Effector CD8-positive, alpha-beta T cell (primary cell): ENCODE measurements at places on chromosomes 5 and 9.

- no peak for DNase-seq
Measured at GRCh38 chr9:21684831-21685362, 117.5 kb upstream of the MTAP start.

DNA sequence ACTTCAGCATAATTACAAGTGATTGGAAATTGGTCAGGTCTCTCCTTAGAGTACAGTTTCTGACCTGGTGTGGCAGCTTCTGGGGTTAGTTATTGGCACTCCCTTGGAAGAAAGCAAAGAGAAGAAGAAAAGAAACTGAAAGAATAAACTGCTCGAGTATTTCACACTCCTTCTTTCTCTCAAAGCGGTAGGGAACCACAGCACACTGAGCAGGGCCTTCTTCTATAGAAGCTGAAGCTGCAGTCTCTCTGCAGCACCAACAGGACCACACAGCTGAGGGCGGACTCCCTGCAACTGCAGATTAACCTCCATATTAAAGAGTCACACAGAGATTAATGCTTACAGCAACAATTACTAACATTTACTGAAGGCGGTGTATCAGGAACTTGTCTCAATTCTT lies 152.0 kb downstream of the TRPM6 start:
- DNase-seq, result no peak

GRCh38 chr5:53569453-53569852 lies 9.0 kb downstream of the NDUFS4 start:
- DNase-seq, result no peak

- no peak for DNase-seq
Measured at GRCh38 chr9:27367175-27367798, 70.3 kb upstream of the EQTN start.

GRCh38 chr9:133553973-133554713 lies 19.6 kb downstream of the ADAMTSL2 start:
- DNase-seq, result no peak

GRCh38 chr9:98892288-98892687 lies 51.4 kb upstream of the COL15A1 start:
- DNase-seq, result no peak

DNA sequence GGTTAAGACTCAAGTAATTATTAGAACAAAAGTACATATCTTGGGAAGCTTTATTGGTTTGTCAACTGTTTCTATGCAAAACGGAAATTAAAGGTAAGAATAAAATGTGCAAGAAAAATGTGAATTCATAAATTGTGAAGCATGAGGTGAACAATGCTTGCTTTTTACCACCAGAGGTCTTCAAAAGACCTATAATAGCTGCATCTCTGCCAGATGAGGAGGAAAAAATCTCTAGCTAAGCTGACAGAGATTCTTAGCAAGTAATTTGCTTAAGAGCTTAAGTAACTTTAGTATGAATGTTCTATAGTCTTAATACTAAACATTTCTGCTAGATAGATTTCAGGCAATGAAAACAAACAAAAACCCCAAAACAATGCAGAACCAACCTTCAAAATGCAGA lies 54.1 kb downstream of the MRPS30 start:
- no peak for DNase-seq

GRCh38 chr9:6188466-6188865 lies 27.1 kb upstream of the IL33 start:
- DNase-seq, result no peak

- no peak for DNase-seq
Measured at GRCh38 chr5:28369418-28369817, 1331.0 kb upstream of the CDH9 start.

DNA sequence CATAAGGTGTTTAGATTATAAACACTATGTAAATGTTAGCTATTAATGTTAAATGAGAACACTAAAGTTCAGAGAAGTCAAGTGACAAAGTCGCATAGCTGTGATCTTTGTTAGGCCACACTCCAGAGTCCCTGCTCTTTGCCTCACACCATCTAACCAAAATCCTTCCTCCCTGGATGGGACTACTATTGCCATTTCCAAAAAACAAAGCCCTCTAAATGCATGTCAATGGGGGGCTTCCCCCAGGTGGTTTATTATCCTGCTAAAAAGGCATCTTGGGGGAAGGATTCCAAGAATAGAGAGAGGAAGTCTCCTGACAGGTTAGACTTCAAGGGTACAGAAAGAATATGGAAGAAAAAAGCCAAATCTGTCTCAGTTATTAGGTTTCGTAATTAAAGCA lies 10.4 kb downstream of the NR6A1 start:
- no peak for DNase-seq

- DNase-seq, result no peak
Measured at GRCh38 chr9:116394894-116395698, 241.5 kb downstream of the PAPPA start.

- no peak for DNase-seq
Measured at GRCh38 chr5:109006129-109006528, 258.4 kb downstream of the FER start.

- no peak for DNase-seq
Measured at GRCh38 chr9:27703216-27703980, 130.1 kb upstream of the C9orf72 start.

DNA sequence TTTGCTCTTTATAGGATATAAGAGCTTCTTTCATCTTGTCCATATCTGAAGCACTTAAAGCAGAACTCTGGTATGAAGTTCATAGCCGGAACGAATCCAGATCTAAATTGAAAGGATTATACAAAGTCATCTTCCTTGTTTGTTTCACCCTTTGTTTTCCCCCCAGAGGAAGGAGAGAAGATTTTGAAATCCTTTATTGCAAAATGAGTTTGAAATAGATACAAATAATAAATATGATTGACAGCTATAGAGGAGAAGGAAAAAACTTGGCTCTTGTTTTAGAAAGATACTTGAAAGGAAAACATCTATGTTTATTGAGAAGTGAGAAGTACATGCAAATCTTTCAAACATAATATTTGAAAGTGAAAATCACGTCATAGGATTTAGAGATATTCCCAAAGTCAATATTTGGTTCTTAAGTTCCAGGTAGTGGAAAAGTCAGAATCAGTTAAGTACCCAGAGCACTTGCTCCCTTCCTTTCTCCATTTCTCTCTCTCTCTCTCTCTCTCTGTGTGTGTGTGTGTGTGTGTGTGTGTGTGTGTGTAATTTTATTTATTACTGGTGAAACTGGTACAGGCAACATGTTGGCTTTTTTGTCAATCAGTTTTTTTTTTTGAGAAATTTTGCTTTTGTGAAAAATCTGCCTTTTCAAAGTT lies 27.2 kb downstream of the PAM start:
- DNase-seq, result no peak

- no peak for DNase-seq
Measured at GRCh38 chr9:112086627-112087026, 88.5 kb downstream of the SUSD1 start.

DNA sequence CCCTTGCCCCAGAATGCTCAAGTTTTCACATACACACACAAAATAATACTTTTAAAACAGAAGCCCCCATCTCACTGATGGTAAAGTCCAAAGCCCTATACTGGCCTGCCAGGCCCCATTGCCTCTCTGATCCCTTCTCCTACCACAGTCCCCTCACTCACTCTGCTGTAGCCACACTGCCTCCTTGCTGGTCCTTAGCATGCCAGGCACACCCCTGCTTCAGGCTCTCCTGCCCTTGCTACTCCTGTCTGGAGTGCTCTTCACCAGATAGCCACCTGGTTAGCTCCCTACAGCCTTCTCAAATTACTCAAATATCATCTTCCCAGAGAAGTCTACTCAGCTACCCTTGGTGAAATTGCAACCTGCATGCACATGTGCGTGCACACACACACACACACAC lies 177.5 kb downstream of the C5orf15 start:
- DNase-seq, result no peak

DNA sequence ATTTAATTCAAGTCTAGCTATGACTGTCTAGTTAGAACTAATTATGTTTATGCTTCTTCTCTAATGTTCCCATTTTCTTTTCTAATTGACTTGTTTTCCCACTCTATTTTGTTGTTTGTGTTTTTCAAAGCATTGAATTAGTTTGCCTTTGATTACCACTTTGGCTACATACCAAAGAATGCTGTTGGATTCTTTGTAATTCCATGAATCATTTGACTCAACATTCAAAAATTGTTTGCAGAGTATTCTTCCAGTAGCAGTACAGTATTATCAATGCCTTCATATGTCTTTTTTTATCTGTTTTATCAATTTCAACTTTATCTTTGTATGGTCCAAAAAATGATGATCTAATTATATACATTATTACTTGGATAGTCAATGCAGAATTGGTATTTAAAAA lies 288.7 kb downstream of the RFX3 start:
- no peak for DNase-seq

- no peak for DNase-seq
Measured at GRCh38 chr9:98688710-98689495, 19.8 kb downstream of the GABBR2 start.

DNA sequence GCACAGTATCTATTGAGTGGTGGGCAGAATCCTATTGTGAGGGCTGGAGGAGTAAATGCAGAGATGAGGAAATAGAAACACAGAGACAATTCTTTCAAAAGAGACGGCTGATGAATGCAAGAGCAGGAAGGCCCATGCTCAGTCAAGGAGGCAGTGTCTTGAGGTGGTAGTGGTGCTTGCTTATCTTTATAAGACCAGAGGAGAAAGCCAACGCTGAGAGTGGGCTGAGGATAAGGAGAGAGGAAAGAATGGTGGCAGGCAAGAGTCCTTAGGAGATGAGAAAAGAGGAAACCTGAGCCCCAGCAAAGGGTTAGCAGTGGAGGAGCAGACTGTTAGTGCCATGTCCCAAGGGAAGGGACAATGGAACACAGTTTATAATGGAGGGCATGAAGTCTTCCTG lies 86.0 kb downstream of the SNCAIP start:
- DNase-seq, result no peak

DNA sequence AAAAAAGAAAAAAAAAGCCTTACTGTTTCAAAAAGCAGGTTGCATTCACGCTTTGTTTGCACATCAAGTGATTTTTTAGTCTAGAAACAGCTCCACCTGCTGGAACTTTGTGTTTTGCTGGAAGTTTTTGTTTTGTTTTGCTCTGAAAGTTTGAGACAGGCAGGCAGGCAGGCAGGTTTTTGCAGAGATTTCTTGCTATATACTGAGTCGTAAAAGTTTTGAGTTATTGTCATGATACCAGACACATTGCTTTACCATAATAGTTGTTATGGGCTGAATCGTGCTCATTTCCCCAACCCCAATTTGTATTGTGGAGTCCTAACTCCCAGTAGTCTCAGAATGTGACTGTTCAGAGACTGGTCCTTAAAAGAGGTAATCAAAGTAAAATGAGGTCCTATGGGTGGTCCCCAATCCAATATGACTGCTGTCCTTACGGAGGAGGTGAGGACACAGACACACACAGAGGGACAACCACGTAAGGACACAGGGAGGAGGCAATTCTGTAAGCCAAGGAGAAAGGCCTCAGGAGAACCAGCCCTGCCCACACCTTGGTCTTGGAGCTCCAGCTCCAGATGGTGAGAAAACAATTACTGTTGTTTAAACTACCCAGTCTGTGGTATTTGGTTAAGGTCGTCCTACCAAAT lies 20.9 kb downstream of the OR2Y1 start:
- no peak for DNase-seq

GRCh38 chr5:107092695-107093094 lies 578.0 kb downstream of the EFNA5 start:
- no peak for DNase-seq

DNA sequence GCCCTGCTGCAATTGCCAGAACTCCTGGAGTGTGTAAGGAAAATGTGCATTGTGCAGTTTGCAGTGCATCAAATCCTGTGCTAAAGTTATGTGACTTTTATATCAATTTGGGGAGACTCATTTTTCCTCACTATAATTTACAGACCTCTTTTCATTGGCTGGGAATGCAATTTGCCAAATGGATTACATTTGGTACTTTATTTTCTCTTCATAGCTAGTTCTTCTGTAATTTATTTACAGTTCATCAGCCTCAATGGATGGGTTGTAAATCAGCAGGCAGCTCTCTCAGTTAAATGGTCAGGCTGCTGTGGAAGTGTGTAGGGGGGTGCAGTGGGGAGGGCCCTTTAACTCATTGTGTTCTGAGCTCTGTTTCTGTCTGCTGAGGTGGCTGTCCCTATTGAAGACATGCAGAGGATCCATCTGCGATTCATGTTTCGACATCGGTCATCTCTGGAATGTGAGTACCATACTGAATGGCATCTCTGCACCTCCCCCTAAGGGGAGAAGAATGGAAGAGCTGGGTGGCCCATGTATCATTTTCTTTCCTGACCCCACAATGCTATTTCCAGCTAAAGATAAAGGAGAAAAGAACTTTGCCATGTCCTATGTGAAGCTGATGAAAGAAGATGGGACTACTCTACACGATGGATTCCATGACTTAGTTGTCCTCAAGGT lies 74.6 kb downstream of the DOCK2 start:
- no peak for DNase-seq

DNA sequence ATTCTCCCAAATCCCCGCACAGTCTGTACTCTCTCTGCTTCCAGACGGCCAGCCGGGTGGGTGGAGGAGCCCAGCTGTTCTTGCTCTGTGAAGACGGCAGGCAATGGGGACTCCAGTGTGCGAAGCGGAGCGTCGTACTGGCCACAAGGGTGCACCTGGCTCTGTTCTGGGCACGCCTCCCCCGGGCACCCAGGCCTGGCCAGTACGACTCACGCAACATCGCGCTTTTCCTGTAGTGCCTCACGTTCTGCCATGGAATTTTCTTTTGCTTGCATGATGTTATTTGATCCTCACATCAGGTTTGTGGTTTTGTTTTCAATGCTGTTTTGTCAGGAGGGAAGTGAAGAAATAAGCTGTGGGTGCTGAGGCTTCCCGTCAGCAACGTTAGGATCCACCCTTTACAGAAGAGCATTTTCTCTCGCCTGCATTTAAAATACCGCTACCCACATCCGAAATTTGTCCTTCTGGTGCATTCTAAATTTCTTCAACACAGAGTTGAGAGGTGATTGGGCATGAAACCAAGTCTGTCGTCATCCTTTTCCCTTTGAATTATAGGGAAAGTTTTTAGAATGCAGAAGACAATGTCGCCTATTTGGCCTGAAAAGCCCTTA lies 311.7 kb downstream of the TRIM36 start:
- DNase-seq, result no peak

DNA sequence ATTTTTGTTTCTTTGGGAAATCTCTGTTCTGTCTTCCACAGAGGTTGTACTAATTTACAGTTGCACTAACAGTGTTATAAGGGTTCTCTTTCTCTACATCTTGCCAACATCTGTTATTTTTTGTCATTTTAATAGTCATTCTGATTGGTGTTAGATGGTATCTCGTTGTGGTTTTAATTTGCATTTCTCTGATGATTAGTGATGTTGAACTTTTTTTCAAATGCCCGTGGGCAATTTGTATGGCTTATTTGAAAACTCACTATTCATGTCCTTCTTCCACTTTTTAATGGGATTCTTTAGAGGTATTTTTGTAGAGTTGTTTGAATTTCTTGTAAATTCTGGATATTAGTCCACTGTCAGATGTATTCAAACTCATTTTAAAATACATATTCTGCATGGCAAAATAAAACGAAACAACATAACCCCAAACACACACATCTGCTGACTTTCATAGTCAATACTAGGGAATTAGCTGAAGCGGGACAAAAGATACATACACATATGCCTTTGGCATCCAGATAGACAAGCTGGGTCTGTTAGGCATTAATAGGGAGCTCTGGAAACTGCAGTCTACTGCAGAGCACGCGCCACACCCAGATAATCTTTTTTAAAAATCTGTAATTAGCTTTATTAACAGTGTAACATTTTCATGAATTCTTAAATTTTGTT lies 5.8 kb upstream of the SPATA31C2 start:
- no peak for DNase-seq
